GM04503 (cell line): ENCODE measurements at places on chromosomes 5 and 9.

DNA sequence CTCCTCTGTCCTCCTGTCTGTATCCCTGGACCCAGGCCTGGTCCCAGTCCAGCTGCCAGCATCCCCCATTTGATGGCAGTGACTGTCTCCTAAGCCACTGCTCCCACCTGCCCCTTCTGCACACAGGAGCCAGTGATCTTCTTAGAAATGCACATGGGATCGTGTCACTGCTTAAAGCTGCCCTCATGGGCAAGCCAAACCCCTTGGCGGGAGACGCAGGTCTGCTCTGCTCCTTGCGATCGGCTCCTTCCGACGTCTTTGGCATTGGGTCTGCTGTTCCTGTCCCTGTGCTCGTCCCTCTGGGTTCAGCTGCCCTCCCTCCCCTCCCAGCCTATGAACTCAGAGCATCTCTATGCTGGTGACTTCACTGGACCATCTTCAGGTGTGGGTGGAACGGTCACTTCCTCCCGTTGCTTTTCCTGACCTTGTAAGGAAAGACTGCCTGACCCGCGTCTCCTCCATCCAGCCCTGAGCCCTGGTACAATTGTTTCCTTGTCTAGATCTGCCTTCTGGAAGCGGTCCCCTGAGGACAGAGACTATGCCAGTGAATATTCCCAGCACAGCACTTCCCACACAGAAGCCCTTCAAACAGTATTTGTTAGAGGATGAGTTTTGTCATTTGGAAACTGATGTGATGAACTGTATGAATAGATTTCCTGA lies 116.5 kb downstream of the ZNF354C start:
- no peak for DNase-seq

DNA sequence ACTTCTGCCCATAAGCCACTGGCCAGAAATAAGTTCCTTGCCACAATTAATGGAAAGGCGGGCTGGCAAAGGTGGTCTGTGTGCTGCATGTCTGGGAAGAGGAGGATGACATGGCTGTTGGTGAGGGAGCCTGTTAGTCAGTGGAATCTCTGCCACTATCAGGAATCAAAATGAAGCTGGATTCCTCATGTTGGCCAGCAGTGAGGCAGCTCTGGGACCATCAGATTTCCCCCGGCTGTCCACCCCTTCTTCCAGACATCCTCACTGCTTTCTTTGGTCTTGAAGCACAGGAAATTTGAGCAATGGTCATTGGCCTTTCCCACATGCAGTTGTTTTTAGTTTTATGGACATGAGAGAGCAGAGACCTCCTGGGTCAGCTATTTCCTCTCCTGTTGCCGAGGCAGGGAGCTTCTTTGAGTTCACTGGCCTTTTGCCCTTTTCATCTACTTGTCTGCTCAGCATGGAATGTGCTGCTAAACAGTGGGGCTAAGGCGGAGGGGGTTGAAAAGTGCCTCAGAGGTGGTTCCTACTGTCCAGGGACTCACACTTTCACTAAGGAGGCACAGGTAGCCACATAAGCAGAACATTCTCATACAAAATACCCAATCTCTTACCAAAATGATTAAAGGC lies 34.8 kb upstream of the NEURL1B start:
- no peak for DNase-seq

DNA sequence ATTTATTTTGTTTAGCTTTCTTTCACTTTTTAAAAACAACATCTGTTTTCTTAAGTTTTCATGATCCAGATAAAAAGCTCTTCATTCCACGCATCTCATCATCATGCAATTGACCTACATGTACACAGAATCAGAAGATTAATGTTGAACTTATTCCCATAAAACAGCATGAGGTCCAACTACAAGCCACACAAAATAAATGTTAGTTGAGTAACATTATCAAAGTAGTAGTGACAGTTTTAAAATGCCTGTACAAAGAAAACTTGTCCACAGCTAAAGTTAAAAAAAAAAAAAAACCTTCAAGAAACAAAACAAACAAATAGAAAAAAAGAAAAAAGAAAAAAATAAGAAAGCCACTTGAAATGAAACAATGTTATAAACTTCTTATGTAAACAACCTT lies 846.3 kb downstream of the TLE1 start:
- no peak for DNase-seq

DNA sequence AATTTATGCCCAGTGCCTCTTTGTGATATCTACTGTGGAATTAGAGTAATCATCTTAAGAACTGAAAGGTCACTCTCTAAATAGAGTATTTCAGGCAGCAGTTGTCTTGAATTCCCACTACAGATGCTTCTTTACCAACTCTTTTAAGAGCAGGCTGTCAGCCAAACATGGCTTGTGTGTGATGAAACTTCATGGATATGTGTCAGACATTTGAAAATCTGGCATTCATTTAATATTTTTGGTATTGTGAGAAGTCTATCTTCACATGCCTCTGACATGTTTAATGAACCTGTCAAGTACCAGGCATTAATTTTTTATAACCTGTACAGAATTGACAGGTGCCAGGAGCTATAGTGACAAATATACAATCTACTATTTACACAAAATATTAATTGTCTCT lies 318.6 kb downstream of the CDH9 start:
- DNase-seq, result no peak

DNA sequence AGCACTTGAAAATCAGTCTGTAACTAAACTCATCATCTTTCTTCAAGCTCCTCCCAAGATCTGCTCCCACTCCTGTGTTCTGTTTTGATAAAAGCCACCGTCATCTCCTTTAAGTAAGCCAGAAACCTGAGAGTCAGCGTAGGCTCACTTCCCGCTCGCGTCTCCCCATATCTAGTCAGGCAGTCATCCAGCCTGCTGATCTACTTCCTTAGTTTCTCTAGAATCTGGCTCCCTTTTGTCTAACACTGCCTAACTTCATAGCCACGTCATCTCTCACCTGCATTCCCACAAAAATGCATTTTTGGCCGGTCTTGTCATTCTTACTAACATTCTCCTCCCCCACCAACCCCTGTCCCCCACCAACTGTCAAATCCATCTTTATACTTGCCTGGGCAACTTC lies 3.0 kb upstream of the TJP2 start:
- DNase-seq, result no peak

- no peak for DNase-seq
These were observed 17.4 kb downstream of the SLC1A3 start for GRCh38 chr5:36623832-36624231.

DNA sequence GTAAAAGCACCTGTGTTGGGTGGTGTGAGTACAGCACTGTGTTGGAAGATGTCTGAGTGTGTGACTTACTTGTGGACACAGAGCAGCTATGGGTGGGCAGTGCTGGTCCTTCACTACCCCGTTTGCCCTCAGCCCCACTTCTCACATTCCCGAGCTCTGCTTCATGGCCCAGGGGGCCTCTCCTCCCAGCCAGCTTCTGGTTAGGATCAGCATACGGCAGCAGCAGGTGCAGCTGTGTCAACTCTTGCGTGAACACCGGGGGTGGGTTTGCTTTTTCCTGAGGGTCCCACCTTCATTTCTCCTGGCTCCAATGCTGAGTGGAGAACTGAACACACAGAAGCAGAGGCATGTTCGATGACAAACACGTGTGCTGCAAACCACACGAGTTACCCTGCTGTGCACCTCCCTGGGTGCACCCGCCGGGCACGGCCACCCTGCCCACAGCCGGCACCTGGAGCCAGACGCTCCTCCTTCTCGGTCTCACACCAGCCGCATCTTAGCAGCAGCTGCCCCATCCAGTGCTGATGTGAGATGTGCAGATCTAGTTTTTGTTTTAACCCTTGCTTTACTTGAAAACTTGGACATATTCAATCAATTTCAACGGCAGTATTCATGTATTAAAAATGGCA lies 14.9 kb upstream of the SLC6A3 start:
- DNase-seq, result no peak

GRCh38 chr5:147813696-147814095 lies 17.8 kb downstream of the SPINK1 start:
- DNase-seq, result no peak

GRCh38 chr5:98765815-98766214 lies 7.6 kb upstream of the RGMB start:
- no peak for DNase-seq

GRCh38 chr5:1835431-1835830 lies 34.2 kb downstream of the NDUFS6 start:
- DNase-seq, result no peak

DNA sequence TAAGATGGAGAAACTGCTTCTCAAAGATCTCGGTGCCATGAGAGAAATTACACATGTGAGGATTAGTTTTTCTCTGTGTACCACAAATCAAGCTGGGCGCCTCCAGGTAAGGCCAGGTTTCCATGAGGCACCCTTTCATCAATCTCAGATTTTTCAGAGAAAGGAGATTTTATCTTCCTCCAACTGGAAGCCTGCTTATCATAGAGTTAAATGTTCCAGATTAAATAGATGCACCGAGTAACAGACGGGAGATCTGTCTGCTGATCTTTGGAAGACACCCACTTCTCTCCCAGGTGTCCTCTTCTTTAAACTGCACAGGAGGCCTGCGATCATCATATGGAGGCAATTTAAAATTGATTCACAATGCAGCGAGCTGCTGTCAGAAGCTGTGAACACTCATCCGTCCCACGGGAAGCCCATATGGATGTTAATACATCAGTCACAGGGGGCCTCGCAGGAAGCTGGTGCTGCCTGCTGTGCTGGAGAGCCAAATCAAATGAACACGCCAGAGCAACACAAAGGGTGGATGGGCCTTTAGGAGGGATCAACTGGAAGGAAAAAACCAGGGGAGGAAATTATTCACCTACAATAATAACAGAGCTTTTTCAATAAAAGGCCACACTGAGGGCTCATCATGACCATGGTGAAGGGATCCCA lies 93.3 kb downstream of the TLE1 start:
- no peak for DNase-seq

DNA sequence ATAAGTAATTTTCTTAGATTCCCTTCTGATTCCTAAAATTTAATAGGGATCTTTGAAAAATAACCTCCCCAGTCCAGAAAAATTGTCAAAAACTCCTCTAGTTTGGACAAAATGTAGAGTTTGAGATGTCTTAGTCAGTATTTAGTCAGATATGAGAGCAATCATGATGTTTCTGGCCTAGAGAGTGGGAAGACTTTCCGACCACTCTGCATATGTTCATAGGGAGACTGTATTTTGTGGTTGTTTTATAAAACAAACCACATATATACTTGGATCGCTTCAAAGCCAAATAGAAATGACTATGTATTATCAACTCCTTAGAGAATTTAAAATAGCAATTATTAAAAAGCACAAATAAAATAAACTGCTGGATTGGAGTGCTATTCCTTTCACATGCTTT lies 15.8 kb downstream of the ZFAND5 start:
- DNase-seq, result no peak

DNA sequence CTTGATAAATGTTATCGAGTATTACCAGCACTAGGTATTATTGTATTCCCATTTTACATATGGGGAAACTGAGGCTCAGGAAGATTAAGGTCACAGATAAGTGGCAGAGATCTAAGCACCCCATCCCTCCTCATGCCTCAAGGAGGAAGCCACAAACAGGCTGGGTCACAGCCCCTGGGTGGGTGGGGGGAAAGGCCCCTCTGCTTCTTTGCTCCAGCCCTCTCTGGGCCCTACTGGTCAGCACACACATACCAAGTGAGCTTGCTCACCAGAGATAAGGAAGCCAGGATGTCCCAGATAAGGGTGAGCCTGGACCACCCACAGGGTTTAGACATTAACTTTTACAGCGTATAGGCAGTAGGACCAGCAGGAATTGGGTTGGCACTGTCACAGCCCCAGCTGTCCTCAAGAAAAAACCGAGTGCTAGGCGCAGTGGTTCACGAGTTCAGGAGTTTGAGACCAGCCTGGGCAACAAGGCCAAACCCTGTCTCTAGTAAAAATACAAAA lies 45.3 kb downstream of the STK10 start:
- no peak for DNase-seq

DNA sequence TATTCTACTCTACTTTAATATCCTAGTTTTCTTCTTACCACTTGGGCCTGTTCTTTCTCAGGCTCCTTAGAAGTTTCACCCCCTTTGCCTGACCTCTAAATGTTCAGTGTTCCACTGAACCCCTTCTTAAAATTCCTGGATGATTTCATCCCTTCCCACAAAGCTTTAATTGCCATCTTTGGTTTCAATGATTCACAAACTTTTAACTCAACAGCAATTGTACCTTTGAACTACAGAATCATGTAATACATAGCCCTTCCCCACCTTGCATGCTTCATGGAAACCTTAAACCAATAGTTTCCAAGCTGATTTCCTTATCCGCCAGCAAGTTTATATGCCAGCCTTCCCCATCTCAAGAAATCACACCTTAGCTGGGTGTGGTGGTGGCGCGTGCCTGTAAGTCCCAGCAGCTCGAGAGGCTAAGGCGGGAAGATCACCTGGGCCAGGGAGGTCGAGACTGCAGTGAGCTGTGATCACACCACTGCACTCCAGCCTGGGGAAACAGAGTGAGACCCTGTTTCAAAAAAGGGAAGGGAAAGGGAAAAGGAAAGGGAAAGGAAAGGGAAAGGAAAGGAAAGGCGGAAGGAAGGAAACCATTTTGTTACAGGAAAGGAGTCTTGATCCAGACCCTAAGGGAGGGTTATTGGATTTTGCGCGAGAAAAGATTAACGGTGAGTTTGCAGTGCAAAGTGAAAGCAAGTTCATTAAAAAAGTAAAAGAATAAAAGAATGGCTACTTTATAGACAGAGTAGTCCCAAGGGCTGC lies 1023.7 kb upstream of the DMAC1 start:
- no peak for DNase-seq

- no peak for DNase-seq
These were observed 4.5 kb downstream of the CCDC180 start for GRCh38 chr9:97311798-97312500.

DNA sequence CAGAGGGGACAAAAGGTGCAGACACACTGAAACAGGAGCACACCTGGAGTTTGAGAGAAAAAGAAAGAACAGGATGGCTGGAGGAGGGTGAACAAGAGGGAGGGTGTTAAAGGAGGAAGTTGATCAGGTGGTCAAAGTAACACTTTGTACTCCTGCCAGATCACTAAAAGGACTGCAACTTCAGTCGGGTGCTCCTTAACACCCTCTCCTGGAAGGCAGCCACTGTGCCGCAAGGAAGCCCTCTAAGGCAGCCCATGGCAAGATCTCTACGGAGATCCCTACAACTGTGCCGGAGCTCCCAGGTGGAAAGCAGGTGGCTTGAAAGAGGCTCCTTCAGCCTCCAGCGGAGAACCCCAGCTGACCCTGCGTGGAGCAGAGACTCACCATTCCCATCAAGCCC lies 124.4 kb upstream of the MSX2 start:
- no peak for DNase-seq

DNA sequence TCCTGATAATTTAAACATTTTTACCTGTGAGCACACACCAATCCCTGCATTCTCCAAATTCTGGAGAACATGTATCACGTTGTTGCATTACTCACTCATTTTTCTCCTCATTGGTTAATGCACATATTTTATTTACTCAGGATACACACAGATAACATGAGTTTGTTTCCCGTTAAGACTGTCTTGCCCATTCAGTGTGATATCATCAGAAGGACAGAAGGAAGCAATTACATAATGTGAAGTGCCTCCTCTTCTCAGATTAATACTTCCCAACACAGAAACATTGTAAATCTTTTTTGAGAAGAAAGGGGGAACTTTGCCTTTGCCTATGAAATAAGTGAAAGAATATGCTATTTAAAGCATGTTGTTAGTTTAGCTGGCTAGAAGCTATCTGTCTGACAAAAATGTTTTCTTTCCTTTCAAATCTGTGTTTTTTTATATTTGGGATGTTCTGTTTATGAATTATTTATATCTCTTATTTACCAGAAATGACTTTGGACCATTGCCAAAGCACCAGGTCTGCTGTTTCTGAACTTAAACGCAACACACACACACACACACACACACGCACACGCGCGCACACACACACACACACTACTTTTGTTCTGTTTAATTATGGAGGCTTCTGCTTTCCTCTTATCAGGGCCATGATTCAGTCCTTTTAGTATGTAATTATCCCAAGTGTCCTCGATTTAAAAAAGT lies 186.5 kb downstream of the CHSY3 start:
- DNase-seq, result no peak

- no peak for DNase-seq
These were observed 60.8 kb downstream of the PFDN1 start for GRCh38 chr5:140242099-140242498.
